ENCODE measurements at places on chromosomes 3 and 15. TPM values are rescaled to one million over a fixed set of nuclear protein-coding genes. Genes with fewer than 3 reads are reported as not detected.

The NR2E3 gene
- total RNA-seq = not detected

The RGMA gene
- 0.25 TPM for total RNA-seq

DNA sequence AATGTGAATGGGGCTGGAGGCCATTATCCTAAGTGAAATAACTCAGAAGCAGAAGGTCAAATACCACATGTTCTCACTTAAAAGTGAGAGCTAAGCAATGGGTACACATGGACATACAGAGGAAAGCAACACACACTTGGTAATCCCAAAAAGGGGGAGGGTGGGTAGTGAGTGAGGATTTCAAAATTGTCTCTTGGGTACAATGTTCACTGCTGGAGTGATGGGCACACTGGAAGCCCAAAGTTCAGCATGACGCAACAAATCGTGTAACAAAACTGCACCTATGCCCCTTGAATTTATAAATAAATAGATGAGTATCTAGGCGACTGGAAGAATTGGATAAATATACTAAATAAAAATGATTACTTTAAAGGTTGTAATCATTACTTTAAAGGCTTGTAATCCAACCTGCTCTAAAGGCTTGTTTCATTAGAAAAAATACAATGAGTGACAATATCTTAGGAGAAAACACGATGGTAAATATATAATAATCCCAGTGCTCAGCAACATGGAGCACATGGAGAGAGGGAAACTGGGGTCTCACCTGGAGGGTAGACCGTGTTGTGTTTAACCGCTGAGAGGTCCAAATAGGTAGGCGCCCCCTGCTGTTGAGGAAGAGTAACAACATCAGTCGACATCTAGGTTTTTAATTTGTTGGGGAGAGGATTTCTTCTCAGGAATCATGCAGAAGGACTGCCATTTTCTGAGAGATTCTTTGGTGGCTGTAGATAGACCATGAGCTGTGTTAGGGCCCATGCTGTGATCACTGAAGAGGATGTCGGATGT lies 78.5 kb upstream of the ROBO1 start:
- DNase-seq = no peak
- no peaks in the 10 kb centered on the region for H3K36me3 ChIP-seq
- H3K27me3 ChIP-seq = no peaks in the 10 kb centered on the region
- no peak overlapping the region for H3K27ac ChIP-seq
- no peaks in the 10 kb centered on the region for H3K4me1 ChIP-seq

- H3K4me3 ChIP-seq = no peak overlapping the region
- no peak overlapping the region for H3K27ac ChIP-seq
- H3K36me3 ChIP-seq = no peaks in the 10 kb centered on the region
- H3K27me3 ChIP-seq = no peaks in the 10 kb centered on the region
Observed at GRCh38 chr3:135621184-135621920, 344.2 kb upstream of the PPP2R3A start.

DNA sequence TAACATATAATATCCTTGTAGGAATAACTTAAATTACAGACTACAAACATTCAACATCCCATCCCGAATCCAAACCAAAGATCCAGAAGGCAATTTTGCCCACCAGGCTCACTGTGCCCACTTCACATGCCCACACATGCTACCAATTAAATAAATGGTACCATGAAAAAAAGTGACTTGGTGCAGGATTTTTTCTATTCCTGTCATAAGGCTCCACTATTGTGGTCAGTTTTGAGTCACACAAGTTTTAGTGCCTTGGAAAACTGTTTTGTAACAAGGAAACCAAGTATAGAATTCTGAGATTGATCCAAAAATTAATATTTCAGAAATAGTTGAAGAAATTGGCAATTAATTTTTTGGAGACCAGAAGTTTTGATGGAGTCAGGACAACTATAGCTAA lies 470.1 kb upstream of the THBS1 start:
- H3K27ac ChIP-seq = no peak overlapping the region
- no peak overlapping the region for H3K4me3 ChIP-seq
- H3K36me3 ChIP-seq = no peaks in the 10 kb centered on the region
- no peaks in the 10 kb centered on the region for H3K4me1 ChIP-seq
- peaks cover 2% of the 10 kb centered on the region for H3K27me3 ChIP-seq
